Activated CD8-positive, alpha-beta memory T cell treated with anti-CD3 and anti-CD28 coated beads for 1 hour (primary cell): ENCODE measurements at places on chromosomes 13 and 19.

DNA sequence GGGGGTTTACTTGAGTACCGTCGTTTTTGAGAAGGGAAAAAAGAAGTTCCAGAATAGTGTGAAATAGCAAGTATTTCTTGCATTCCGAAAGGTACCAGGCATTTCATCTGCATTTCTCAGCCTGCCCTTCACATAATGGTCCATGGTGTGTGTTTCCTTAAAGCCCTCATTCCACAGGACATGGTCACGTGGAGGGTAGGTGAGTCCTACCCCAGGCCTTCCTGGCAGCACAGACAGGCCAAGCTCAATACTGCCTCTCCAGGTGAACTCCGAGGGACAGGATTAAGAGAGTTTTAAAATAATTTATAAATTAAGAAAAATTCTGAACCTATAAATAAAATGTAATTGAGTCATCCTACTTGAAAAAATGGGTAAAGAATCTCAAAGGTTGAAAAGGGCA lies 64.7 kb downstream of the TNFRSF19 start:
- DNase-seq: no peak

DNA sequence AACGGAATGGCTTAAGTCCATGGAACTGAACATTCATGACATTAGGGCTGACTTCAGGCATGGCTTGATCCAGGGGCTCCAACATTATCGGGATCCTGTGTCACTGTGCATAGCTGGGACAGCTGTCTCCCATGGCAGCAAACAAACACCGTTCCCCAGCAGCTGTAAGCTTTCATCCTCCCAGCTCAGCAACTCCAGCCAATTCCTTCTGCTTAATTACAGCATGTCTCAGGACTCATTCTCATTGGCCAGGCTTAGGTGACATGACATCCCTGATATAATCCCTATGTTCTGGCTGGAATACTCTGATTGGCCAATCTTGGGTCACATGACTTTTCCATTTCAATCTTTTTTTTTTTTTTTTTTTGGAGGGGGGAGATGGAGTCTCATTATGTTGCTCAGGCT lies 10.9 kb upstream of the TLE5 start:
- no peak for DNase-seq

DNA sequence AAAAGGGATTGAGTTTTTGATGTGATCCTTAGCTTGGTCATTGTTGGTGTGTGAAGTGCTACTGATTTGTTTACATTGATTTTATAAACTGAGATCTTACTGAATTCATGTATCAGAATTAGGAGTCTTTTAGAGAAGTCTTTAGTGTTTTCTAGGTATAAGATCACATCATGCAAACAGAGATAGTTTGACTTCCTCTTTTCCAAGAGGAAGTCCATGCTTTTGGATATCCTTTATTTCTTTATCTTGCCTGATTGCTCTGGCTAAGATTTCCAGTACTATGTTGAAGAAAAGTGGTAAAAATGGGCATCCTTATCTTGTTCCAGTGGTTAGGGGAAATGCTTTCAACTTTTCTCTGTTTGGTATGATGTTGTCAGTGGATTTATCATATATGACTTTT lies 561.2 kb upstream of the SLITRK1 start:
- DNase-seq: no peak

- DNase-seq: no peak
Measured at GRCh38 chr19:4183967-4184717, 1.7 kb downstream of the ANKRD24 start.

- no peak for DNase-seq
Measured at GRCh38 chr19:6222884-6223283, 56.9 kb downstream of the MLLT1 start.

- DNase-seq: no peak
Measured at GRCh38 chr19:33501693-33502356, 19.8 kb downstream of the PEPD start.
